ENCODE measurements at places on chromosomes 3 and 15. TPM values are rescaled to one million over a fixed set of nuclear protein-coding genes. Genes with fewer than 3 reads are reported as not detected.

DNA sequence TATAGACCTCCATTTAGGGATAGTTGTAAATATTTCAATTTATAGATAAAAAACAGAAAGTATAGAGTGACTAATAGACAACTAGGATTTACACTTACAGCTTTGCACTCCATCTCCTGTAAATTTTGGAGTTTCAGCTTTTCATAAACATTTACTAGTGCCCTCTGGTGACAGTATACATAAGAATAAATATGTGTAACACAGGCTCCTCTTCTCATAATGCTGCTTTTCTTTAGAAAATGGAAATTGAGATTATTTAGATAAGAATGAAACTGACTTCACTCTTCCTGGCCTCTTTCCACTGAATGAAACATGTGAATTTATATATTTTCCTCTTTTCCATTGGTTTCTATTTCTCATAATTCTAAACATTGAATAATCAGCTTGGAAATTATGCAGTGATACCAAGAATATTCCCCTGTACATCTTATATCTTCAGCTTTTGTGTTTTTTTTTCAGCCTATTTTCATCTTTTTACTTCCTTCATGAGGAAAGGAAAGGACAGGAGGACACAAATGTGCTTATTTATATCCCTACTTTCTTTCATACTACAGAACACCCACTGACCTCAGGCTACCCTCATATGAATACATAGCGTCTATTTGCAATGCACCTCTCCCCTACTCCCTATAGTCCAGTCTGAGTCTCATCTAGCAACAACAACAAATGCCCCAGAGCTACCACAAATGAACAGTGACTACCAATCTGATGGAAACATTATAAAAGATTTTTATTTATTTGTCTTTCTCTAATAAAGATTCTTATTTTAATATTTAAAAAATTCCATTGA, 103.1 kb upstream of the CCDC39 start:
- no peak for DNase-seq

The SLC24A5 gene
- 8.4 TPM for total RNA-seq

- no peak for DNase-seq
Measured at GRCh38 chr3:61936344-61936937, 375.1 kb downstream of the PTPRG start.

DNA sequence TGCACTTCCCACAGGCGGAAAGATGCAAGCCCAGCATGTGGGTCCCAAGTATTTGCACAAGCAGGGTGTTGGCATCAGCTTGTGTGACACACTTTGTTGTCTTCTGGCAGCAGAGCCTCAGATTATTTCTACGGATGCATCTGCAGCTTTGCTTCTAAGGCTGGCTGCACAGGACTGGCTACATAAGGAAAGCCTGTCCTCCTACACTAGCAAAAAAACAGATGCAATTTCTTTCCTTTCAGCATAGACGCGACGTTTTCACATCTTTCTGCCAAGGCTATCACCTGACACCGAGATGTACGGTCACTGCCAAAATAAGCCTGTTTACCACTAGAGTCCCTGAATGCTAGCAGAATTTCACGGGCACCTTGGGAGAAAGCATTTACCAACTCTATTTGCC, 13.5 kb downstream of the MRPS11 start:
- DNase-seq: peak; percentile 21

The CCR9 gene
- not detected for total RNA-seq

The PIERCE2 gene
- 1.5 TPM for total RNA-seq

The CGNL1 gene
- 27.0 TPM for total RNA-seq

DNA sequence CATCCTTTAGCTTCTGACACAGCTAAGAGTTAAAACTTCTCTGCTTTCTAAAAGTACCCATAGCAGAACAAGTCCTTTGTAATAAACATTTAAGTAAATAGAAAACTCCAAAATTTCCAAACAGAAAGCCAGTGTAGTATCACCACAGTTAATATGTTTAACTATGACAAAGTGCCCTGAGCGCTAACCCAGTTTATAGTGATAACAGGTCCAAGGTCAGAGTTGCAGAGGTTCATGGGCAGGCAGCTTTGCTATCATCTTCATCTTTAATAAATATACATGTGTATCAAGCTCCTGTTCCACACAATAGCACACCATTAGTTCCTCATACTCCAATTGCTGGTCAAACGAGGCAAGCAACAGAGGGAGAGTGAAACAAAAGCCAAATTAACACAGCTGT, 12.4 kb upstream of the TOP2B start:
- no peak for DNase-seq

- no peak for DNase-seq
Measured at GRCh38 chr3:169213956-169214355, 449.6 kb downstream of the MECOM start.

DNA sequence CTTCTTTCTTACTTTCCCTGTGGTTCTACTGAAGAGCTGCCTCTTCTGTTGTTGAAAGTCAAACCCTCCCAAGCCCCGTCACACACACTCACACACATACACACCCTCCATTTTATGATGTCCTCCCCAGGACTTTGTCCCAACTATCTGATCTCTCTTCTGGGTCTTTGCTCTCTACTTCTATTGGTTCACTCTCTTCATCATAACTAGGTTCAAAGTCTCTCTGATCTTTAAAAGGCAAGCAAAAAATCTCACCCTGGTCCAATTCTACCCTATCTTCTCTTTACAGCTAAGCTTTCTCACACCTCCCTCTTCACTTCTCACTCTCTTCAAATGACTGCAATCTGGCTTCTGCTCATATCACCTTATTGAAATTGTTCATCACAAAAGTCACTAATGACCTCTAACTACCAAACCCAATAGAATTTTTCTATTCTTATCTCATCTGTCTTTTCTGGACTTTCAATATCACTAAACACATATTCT, 34.8 kb downstream of the LRRFIP2 start:
- DNase-seq: no peak

Data from suprapubic skin (tissue), 4 donors.